Kidney tubule cell (primary cell): ENCODE measurements at places on chromosomes 3 and 15.
A peak's percentile ranks its signal among the peaks of the same experiment; 100 is the strongest.

- DNase-seq = no peak
These were observed 251.7 kb upstream of the ROBO2 start for GRCh38 chr3:76788206-76788605.

DNA sequence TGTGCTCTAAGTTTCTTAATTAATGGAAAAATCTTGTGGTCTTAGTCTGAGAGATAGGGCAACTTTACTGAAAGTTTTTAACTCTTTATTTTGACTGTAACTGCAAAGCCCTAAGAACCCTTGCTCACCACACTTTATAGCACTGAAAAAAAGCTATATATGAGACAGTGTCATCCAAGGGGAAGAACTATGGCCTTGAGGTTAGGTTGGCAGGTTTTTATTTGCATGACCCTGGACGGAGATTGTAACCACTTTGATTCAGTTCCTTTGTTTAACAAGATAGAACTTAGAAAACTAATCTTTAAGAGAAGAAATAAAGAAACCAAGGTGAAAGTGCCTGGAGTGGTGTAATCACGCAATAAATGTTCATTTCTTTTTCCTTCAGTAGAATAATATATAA lies 30.6 kb upstream of the LYSMD4 start:
- DNase-seq = no peak

GRCh38 chr15:101406526-101407195 lies 82.8 kb downstream of the PCSK6 start:
- DNase-seq = no peak

- no peak for DNase-seq
These were observed 85.8 kb downstream of the GAP43 start for GRCh38 chr3:115709093-115709492.

DNA sequence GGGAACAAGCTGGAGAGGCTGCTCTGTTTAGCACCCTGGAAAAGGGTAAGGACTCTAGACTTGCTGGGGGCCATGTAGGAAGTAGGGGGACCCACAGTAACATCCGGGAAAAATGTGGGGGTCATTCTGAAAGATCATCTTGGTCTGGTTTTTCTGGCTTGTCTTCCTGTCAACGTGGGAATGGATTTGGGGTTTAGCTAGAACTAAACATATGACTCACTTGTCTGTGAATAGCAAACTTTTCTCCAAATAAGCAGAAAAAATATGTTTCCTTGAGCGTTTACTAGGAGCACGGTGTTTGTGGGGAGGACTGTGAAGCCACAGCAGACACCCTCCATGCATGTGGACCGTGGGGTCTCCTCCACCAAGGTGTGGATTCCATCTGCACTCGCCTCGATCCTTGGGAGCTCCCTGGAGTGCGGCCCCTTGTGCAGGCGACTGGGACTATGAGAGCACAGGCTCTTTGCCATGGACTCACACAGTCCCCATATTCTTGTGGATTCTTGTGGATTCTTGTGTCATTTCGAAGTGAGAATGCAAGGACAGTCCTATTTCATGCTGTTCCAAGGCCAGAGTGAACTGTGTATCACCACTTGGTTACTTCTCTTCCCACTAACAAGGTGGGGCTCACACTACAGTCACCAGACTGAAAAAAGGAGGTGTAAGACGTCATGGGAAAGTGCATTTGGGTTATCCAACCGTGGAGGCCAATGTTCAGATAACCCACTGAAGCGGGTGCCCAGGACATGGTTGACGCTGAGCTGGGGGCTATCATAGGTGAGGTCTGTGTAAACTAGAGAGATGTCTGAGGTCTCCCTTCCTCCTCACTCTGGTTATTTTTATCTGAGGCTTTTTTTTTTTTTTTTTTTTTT lies 25.5 kb downstream of the PGPEP1L start:
- DNase-seq = peak; percentile 13

GRCh38 chr3:146712806-146713205 lies 107.7 kb upstream of the PLSCR5 start:
- DNase-seq = no peak

GRCh38 chr3:16461463-16462245 lies 51.8 kb downstream of the RFTN1 start:
- DNase-seq = no peak

- no peak for DNase-seq
These were observed 27.2 kb downstream of the VGLL4 start for GRCh38 chr3:11616551-11616950.

- DNase-seq = no peak
These were observed 1287.2 kb downstream of the NSUN3 start for GRCh38 chr3:95350049-95350448.

DNA sequence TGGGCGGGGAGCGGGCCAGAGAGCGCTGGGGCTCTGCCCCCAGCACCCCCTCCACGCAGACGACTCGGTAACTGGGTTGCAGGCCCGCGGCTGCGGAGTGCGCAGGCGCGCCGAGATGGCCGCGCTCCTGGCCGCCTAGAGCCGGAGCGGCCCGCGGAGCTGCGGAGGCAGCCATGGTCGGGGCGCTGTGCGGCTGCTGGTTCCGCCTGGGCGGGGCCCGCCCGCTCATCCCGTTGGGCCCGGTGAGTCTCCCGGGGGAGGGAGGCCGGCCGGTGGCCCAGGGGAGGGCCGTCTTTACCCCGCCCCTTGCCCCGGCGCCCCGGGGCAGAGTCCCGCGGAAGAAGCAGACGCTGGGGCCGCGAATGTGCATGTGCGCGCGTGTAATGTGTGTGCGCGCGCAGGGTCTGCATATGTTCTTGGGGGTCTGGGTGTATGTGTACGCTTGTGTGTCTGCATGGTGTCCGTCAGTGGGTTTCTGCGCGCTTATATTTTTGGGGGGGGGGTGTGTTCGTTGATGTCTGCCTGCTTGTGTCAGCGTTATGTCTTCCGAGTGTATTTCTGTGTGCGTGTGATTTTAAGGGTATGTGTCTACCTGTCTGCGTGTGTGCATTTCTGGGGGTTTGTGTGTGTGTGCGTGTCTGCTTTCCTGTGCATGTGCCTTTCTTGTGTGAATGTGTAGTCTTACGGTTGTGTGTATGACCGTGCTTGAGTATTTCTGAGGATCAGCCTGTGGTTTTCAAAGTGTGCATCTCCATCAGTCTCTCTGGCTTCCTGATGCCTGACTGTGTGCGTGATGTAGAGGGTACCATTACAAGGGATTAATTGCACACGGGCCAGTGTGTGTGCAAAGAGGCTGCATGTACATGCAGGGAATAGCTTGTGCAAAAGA lies at the start of gene ABHD14A:
ABHD14A (plus strand) TSS at position 102 of the 889 bp plus-strand sequence; CDS start at position 174, 72 bp downstream.
- peak; percentile 62 for DNase-seq

GRCh38 chr3:142509079-142509478 lies 61.2 kb upstream of the XRN1 start:
- DNase-seq = no peak

DNA sequence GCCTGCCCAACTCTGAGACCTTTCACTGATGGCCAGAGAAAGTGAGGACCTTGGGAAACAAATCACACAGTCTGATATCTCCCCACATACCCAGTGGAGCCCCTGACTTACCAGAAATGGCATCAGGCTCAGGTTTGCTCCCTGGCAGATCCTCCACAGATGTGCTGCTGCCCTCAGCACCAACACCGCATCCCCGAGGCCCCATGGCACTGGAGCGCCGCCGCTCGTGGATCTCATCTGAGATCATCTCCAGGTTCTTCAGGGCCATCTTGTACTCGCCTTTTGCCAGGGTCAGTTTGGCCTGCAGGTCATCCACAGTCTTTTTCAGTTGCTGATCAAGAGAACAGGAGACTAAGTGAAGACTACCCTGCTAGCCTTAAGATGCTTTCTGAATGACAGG lies 52.7 kb downstream of the CAPN7 start:
- DNase-seq = no peak

DNA sequence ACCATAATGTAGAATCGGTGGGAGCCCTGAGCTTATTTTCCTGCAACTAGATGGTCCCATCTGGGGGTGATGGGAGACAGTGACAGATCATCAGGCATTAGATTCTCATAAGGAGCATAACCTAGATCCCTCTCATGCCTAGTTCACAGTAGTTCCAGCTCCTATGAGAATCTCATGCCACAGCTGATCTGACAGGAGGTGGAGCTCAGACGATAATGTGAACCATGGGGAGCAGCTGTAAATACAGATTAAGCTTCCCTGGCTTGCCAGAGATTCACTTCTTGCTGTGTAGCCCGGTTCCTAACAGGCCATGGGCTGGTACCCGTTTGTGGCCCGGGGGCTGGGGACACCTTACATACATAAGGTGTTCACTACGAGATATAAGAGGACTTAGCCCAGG lies 67.5 kb upstream of the LRRFIP2 start:
- DNase-seq = no peak

DNA sequence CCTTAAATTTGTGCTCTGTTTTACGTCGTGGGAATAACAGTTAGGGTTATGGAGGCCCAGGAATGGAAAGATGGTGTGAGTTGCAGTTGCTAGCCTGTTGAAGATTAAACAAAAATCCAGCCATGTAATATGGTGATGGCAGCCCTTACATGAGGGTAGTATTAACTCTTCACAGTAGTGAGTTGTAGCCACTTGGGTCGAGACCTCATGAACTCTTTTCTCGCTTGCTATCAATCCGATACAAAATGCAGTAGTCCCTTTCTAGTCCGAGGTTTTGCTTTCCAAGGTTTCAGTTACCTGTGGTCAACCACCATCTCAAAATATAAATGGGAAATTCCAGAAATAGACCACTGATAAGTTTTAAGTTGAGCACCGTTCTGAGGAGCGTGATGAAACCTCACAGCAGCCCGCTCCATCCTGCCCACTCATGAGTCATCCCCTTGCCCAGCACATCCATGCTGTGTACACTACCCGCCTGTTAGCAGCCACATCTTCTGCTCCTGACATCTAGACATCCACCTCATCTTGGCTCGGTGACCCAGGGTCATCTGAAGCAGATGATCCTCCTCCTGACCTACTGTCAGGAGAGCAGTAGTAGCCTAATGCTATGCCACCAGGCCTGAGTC lies 177.9 kb downstream of the CDIN1 start:
- DNase-seq = peak; percentile 61

GRCh38 chr3:103863381-103863780 lies 1428.6 kb downstream of the ZPLD1 start:
- DNase-seq = no peak

GRCh38 chr3:70973558-70973957 lies 610.0 kb downstream of the FOXP1 start:
- peak; percentile 35 for DNase-seq

DNA sequence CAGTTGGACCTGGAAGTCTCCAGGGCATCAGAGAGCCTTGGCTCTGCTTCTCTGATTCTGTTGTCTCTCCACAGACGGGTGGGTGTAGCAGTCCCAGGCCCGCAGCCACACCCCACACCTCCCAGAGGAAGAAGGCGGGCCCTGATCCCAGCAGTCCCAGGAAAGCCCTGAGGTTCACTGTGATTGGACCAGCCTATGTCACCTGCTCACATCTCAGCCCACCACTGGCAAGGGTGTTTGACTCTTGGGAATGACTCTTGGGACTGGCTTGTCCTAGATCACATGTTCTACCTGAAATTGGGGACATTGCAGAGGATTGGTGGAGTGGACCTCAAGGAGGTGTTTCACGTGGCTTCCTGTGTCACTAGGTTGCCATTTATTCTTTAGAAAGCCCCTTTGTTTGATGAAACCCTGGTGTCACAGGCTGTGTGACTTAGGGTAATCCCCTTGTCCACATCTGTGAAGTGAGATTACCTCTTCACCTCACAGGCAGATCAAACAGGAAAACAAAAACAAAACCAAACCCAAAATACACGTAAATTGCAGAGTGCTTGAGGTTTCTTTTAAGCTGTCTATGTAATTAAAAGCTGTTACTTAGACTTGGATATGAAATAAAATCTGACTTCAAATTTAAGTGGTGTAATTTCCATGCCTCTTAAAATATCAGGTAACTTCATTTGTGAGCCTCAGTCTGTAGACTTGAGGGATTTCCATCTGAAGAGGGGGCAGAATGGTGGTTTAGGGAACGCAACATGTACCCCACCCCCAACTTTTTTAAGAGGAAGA lies 26.7 kb downstream of the FLNB start:
- DNase-seq = no peak

DNA sequence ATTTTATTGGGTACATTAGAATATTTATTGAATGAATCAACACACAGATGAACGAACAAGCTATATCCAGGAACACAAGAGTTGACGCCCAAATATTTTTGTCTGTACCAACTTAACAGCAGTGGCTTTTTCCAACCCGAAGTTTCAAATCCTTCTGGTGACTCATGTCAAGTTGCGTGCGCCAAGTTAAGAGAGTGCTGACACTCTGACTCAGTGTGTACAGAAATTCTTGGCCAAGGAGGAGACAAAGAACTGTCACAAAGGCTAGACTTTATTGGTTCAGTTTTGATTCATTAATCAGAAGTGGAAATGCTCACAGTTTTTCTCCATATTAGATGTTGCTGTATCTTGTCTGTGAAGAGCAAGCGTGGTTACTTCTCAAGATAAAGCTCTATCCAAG lies 59.6 kb upstream of the TSC22D2 start:
- peak; percentile 92 for DNase-seq

GRCh38 chr3:140342668-140343067 lies 335.2 kb upstream of the TRIM42 start:
- no peak for DNase-seq

DNA sequence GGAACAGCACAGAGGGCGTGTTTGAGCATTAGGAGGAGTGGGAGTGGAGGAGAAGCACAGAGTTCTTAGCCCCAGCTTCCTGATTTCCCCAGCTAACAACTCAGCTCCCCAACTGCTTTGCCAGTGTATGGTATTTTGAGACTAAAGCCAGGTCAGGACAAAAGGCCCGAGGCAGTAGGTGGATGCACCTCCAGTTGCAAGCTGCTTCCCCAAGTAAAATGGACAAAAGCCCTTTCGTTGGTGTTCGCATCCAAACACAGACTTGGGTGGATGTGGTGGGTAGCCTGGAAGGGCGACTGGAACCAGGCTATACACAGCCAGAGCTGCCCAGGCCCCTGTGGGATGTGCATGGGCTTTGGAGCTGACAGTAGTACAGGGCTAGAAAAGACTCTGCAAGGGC lies 12.3 kb upstream of the EHD4 start:
- no peak for DNase-seq

- DNase-seq = peak; percentile 65
These were observed 48.5 kb downstream of the EFHB start for GRCh38 chr3:19885468-19885867.

DNA sequence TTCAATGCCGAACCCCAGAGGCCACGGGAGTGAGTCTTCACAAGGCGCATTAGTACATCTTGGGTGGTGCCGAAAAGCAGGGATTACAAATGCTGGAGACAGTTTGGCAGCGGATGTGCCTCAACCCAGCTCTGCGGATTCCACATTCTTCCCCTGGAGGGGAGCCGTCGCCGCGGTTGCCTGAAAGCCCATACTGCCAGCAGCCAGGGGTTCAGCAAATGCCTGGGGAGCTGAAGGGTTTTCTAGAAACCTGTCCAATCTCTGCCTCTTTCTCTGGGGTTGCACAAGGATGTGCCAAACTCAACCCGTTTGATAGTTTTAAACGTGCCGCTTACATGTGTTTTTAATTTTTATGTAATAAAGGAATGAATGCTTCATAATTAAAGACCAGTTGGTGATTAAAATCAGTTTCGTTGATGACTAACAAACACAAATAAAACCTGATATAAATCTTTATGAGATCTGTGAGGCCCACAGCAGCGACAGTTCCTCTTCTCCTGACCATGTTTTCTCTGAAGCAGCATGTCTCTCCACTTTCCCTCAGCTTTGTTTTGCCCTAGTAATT lies 74.6 kb upstream of the LEKR1 start:
- peak; percentile 15 for DNase-seq
